ENCODE measurements at places on chromosomes 5 and 9.

DNA sequence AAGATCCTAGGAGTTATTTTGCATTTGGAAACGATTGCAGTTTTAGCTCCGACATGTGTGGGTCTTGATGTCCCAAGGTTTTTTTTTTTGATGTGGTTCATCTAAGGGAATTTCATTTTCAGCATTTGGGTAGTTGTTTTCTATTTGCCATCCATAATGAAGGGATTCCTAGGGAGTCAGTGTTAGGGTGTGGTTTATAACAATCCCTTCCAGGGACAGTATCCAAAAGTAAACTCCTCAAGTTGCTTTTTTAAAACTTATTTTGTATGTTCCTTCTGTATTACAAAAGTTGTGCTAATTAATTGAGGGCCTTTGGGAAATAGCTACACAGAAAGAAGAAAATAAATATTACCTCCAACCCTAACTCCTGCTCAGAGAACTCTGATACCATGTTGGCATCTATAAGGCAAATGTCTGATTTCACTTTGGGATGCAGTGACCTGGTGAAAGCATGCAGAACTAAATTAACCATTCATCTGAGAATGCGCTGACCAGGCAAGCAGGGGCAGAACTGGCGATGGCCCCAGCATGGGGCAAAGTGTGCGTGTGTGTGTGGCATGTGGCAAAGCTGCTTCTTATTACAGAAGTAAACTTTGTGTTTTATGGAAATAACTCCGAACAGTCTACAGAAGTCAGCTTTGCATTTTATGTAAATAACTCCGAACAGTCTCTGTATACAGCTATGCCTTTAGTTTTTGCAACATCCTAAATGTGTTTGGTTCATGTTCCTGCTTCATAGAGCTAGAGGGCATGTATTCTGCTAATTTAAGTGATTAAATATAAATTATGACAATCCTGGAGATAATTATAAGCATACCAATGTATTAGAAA, 237.2 kb downstream of the TRPM3 start:
- DNase-seq, result no peak

- DNase-seq, result no peak
Observed at GRCh38 chr5:180119031-180119902, 47.7 kb upstream of the RNF130 start.

GRCh38 chr5:31983851-31984250, 190.3 kb downstream of the GOLPH3 start:
- peak; percentile 94 for DNase-seq

DNA sequence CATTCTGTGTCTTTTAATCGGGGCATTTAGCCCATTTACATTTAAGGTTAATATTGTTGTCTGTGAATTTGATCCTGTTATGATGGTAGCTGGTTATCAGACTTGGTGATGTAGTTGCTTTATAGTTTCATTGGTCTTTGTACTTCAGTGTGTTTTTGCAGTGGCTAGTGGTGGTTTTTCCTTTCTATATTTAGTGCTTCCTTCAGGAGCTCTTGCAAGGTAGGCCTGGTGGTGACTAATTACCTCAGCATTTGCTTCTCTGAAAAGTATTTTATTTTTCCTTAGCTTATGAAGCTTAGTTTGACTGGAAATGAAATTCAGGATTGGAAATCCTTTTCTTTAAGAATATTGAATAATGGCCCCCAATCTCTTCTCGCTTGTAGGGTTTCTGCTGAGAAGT, 156.9 kb downstream of the CNTLN start:
- peak; percentile 26 for DNase-seq

- no peak for DNase-seq
Observed at GRCh38 chr5:73515232-73515631, 17.0 kb downstream of the BTF3 start.
